ENCODE measurements at places on chromosomes 2 and 18.

- DNase-seq = no peak
Observed at GRCh38 chr18:57976230-57976773, 67.7 kb upstream of the NEDD4L start.

DNA sequence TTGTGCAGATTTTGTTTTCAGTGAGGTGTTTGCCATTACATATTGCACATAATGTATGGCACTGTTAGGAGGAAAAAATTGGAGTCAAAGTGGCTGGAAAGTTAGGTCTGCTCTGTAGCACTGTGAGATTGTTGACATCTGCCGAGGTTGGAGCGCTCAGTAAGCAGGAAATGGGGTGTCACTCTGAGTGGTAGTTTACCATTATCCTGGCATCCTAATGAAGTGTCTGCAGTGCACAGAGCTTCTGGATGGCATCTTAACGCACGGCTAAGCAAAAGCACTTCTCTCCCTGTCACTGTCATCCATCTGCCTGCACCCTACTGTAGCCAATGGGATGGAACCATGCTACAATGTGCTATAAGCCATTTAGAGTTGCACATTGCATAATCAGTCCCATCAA lies 561.9 kb downstream of the ARHGAP15 start:
- DNase-seq = no peak

- DNase-seq = no peak
Observed at GRCh38 chr2:55898386-55899040, 25.1 kb downstream of the EFEMP1 start.

DNA sequence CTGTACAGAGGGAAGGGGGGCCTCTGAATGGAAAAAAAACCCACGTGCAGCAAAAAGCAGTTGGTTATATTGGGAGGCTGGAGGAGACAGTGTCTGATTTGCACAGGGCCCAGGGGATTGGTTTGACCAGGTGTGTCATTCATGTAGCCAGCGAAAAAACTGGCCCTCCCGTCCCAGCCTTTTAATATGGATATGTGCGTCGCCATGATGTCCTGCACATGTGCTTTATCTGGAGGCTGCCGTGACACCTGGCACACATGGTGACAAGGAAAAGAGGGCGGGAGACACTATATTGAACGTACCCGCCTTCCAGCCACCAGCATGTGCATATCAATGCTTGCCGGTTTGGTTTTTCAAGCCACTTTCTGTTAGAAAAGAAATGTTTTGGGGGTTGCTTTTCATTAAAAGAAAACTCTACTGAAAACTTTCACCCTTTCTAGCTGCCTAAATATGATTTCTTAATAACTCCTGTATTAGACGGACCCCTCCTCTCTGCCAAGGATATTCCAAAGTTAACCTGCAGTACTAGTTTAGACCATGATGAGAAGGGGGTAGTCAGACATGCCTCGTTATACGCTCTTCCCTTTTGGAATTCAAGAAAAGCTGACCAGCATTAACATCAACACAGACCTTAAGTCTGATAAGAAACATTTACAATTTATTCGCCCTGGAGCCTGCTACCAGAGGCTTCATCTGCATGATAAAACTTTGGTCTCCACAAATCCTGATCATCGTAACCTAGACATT lies 16.2 kb downstream of the SLC25A52 start:
- no peak for DNase-seq

- no peak for DNase-seq
Observed at GRCh38 chr2:168796583-168797285, 5.7 kb upstream of the NOSTRIN start.

GRCh38 chr2:48328159-48328809 lies 201.7 kb upstream of the STON1 start:
- DNase-seq = no peak

- no peak for DNase-seq
Observed at GRCh38 chr2:27038631-27039339, 6.0 kb downstream of the TMEM214 start.

GRCh38 chr2:170369894-170370293 lies 191.9 kb downstream of the MYO3B start:
- no peak for DNase-seq

GRCh38 chr2:128625963-128626759 lies 307.5 kb upstream of the HS6ST1 start:
- no peak for DNase-seq

GRCh38 chr2:46187112-46187618 lies 110.0 kb upstream of the EPAS1 start:
- no peak for DNase-seq

DNA sequence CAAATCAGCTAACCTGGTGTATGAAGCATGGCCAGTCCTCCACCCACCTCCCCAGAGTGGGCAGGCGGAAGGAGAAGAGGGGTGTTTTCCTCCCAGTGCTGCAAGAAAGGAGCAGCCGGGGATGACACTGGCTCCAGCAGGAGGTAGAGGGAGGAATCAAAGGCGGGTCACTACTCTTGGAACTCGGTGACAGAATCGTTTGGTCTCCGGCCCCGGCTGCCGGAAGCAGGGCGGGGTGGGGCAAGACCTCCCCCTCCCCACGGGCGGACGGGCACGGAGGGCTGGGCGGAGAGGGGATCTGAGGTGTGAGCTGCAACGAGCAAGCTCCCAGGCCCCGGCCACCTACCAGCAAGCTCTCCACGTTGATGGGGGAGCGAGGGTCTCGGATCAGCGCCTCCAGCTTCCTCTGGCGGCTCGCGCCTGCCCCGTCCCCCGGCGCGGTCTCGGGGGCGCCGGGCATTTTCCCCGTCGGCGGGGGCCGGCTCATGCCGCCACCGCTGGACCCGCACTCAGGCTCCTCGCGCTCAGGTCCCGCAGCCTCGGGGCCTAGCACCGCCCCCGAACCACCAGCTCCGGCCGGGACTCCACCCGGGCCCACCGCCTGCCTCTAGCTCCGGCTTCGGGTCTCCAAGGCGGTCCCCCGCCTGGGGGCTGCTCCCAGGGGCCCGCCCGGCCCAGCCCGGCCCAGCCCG lies 640 bp downstream of the ROCK2 start:
- DNase-seq = no peak

GRCh38 chr18:77043541-77044280 lies 88.9 kb downstream of the MBP start:
- no peak for DNase-seq

GRCh38 chr2:177155631-177156030 lies 57.0 kb upstream of the HNRNPA3 start:
- no peak for DNase-seq

- no peak for DNase-seq
Observed at GRCh38 chr2:99905025-99905424, 237.4 kb downstream of the AFF3 start.

GRCh38 chr18:13353084-13353823 lies 134.7 kb downstream of the LDLRAD4 start:
- DNase-seq = no peak

Measured in stimulated activated CD8-positive, alpha-beta memory T cell treated with anti-CD3 and anti-CD28 coated beads, Interleukin-4, amount 100 ng/mL, for 1 hour (primary cell).